LoVo (cell line): ENCODE measurements at places on chromosomes 4 and X.

DNA sequence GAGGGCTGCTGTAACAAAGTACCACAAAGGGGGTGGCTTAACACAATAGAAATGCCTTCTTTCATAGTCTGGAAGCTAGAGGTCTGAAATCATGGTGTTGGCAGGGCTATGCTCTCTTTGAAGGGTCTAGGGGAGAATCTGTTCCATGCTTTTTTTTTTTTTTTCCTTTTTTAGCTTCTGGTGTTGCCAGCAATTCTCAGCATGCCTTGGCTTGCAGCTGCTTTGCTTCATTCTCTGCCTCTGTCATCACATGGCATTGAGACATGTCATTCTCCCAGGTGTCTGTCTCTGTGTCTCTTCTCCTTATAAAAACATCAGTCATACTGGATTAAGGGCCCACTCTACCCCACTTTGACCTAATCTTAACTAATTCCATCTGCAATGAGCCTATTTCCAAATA, 78.6 kb upstream of the BOD1L1 start:
- DNase-seq = no peak

- DNase-seq = no peak
These were observed 221.0 kb downstream of the NAF1 start for GRCh38 chr4:162945713-162946112.

DNA sequence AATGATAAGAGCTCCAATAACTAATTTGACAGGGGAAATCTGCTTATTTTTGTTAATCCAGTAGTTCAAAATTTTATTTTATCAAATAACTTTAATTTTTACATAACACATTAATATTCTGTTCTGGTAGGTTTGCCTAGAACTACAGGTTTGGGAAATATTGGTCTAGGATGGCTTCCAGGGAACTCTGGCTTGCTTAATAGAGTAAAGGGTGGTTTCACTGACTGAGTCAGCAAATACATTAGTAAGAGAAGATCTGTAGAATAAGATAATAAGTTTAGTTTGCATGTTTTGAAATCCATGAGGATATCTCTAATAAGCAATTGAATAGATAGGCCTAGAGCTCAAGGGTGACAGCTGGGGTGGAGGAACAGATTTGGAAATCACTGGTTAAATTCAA, 500.7 kb downstream of the ZNF674 start:
- no peak for DNase-seq

DNA sequence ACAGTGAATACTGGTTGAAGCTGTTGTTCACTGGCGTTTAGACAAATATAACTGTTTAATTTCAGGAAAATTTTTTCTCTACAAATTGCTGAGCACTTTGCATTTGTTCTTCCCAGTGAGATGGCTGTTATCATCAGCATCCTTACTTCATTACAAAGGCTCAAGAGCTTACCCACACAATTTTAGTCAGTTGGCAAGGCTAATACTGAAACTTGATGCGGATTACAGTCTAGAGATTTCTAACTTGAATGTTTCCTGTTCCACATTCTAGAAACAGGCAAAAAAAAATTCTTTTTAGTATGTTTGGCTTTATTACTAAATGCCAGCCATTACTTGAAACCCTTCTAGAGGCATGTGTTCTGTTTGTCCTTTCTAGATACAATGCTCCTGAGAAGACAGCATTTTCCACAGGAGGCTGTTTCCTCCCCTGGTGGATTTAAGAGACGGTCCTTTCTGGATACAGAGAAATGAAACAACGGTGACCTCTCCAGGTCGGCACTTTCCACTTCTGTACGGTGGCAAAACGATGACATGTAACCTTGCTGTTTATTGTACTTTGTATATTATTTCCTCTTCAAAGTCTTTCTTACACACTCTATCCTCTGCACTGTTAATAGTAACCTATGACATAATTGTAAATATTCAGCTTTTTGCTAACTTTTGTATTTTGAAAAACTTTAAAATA, 80.9 kb downstream of the RFC1 start:
- no peak for DNase-seq

GRCh38 chr4:83917572-83917971, 381.7 kb downstream of the GPAT3 start:
- DNase-seq = no peak

DNA sequence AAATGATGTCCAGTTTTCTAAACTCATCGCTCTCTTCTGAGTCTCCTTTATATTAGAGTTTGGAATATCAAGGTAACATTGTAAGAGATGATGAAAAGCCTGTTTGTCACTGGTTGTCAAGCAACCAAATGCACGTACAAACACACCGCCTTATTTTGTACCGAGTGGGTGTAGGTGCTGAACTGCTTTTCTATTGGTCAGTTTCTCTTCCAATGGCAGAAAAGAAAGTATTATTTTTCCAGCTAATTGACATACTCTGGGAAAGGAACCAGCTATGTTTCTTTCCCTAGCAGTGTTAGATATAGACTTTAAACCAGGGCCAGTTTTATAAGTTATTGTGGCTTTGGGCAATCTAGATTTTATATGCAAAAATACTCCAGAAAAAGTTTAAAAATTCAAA, 6.6 kb upstream of the PPM1K start:
- no peak for DNase-seq

GRCh38 chrX:154348114-154348531, 26.3 kb downstream of the FLNA start:
- no peak for DNase-seq

- no peak for DNase-seq
These were observed 53.5 kb upstream of the PUDP start for GRCh38 chrX:7201496-7201895.

- no peak for DNase-seq
These were observed 419.4 kb downstream of the ADGRL3 start for GRCh38 chr4:61619528-61619927.

DNA sequence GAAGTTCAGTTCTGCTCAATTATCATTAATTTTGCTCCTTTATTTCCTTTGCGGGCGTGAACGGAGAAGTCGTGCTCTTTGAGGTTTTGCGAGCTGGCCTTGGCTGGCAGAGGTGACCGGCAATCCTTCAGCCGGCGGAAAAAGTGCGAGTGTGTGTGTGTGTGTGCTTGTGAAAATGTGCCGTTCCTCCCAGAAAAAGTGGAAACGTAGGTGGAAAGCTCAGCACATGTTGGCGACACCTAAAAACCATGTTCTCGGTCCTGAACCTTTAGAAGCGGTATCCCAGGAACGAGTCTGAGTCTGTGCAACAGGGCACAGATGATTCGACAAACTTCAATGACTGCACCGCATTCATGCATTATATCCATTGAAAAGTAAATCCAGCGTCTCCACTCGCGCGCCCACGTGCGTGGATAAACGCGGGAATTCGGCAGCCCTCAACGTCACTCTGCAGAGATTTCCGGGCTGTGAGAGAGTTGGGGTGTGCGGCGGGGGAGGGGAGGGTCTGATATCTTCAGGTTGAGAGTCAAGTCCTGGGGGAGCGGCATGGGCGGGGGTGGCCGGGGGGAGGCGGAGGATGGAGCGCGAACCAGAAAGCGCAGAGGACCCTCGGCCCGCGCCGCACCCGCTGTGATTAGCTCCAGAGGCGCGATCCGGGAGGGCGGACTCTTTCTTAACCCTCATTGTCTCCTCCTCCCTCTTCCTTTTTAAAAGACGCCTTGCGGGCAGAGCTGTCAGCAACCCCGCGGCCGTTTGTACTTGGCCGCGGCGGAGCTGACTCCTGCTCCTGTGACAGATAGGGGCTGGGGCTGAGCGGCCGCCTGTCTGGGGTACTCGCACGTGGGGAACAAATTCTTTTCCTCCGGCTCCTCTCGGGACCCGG, at the start of gene SHISA3:
Gene SHISA3, plus strand, starts transcription at position 737 of the 883 bp plus-strand sequence. CDS start 569 bp downstream, outside the sequence.
- no peak for DNase-seq

DNA sequence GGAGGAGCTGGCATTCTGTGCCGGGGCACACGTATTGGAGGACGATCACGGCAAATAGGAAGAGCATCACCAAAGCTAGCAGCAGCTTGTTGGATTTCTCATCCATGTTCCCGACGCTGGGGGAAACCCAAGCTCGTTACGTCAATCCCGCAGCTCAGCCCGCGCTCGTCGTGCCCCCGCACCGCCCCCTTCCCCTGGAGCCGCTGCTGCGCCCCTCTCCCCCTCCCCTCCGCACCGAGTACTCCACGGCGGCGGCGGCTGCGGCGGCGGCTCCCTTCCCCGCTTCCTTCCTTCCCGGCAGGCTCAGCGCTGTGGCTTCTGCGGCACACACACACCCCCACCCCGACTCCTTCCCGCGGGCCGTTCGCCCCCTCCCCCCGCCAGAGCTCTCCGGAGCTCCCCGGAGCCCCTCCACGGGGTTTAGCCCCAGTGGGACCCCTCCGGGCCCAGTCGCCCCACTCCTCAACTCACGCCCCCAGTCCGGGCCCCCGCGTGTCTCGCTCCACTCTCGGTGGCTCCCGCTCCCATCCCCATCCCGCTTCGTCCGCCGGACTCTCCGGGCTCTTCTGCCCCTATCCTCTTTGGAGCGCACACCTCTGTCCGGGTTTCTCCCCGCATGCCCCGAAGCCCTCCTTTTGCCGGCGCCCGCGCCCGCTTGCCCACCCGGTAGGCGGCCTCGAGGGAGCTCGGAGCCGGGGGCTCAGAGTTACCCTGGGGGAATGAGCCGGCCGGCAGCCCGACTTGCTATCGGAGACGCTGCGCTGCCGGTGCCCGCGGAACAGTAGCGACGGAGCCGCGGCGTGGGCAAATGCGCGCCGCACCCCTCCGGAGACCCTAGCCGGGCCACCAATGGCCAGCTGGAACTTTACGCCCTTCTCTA, 978 bp downstream of the HS6ST2 start:
- DNase-seq = no peak
